DMS79 treated with DMSO at 0.1 percent for 48 hours (cell line): ENCODE measurements at places on chromosomes 4 and X.

- no peak for DNase-seq
Observed at GRCh38 chr4:108345862-108346817, 177.4 kb upstream of the LEF1 start.

DNA sequence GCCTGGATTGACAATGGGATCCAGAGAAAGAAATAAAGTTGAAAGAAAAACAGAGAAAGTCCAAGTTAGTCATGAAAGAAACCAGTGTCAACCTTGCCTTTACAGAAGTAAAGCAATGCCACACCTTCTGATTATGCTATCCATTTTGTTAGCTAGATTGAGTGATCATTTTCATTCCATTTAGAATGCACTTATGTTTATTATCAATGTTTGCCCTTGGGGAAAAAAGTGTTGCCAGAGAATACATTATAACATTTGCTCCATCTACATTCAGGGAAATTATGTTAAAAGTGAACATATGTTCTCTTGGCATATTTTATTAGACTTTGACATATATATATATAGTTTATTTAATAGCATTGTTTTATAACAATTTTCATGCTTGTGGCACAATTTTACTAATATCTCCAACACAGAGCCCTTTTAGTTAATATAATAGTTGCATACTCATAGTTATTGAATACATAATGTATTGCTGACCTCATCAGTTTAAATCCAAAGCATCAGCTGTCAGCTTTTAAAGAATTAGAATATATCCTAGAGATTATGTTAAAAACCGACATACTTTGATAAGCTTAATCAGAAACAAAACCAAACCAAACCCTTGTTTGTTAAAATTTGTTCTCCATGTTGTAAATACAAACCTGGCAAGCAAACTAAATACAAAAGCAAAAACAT, 134.2 kb downstream of the SORBS2 start:
- no peak for DNase-seq

DNA sequence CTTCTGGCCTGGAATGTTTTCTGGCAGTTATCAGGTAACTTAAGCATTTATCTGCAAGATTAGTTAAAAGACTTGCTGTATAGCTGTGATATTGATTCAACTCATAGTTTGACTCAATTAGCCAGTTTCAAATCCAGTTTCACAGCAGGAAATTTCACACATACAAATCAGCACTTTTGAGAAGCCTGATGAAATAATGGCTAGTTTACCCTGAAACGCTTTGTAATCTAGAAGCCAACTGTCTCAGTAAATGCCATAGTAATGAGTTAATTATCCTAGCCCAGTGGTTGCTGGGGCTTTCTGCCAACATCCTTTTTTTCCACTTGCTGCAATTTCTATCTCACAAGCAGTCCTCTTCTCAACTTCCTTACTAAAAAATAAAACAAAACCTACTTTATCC, 53.1 kb downstream of the ARHGEF38 start:
- DNase-seq: no peak

DNA sequence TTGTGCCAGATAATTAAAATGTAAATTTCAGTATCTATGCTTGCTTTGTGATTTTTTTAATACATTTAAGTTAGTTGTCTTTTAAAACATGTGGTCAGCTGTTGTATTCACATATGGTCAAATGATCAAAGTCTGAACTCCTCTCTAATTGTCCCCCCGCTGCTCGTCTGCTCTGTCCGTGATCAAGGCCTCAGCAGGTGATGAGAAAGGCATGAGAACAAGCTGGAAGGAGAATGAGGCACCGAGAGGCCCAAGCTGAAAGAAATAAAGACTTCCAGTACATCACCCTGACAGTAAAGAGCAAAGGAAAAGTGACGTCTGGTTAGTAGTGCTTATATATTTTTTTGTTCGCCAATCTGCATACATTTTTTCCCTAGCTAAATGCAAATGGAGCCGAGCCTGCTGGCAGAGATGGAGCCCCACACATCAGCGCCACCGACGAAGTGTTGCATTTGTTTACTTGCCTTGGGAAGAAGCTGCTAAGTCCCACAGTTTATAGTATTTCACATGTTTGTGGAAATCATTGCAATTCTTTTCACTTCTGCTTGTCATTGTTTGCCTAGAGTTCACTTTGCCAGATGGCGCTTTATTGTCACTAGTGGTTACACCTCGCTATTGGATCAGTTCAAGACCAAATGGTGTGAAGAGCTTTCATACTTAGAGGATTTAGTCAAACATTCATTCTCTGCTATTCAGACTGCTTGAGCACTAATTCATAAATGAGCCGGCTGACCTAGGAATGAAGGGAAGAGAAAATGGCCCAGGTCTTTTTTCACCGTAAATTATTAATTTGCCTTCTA, 181.5 kb downstream of the ZIC3 start:
- no peak for DNase-seq

GRCh38 chr4:180054291-180054690, 2188.9 kb upstream of the TENM3 start:
- no peak for DNase-seq

DNA sequence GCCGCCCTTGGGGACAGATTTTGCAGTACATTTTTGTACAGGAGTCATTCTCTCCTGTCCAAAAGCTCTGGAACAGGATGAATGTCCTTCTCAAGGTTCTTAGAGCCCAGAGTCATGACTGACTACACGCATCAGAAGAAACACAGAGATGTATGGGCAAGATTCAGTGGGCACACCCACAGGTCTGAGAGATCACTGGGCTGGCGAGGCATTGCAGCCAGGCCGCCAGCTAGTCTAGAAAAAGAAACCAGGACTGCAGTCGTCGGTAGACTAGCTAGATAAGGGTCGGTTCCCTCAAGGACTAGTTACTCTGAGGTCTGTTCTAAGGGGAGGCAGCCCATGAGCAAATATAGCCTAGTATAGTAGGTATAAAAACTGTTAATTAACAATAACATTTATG, 19.8 kb downstream of the GBA3 start:
- no peak for DNase-seq

GRCh38 chrX:39577206-39577984, 520.4 kb downstream of the BCOR start:
- peak; percentile 14 for DNase-seq

DNA sequence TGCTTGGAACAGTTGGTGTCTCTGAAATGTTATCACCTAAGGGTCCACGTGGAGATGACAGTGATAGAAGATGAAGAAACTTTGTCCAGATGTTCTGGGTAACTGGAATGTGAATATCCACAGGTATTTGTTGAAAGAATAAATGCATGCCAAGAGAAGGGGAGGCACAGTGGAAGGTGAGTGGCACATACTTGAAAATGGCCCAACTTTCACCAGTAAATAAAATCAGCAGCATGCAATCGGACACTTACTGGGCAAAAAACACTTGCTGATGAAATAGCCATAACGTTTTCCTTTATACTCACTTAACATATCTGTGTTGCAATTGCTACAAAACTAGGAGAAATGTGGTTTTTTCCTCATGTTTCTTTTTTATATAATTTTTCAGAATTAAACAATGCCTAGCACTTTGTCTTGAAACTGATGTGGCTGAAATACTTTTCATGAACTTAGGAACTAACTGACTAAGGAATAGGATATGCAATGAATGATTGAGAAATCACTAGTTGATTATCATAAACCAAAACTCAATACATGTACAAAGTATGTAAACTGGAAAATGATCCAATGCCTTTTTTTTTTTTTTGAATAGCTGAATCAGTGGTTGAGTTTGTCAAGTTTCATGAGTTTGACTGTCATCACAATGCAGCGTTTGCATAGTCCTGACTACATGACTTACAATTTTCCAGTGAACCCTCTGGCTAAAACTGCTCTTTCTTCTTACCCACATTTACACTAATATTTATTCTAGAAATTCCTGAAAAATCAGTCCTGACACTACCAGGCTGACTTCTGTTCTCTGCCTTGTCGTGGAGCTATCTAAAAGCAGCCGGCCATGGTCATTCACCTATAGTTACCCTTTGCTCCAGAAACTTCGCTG, 127.4 kb downstream of the CPE start:
- no peak for DNase-seq

GRCh38 chrX:123976706-123977316, 15.3 kb downstream of the STAG2 start:
- no peak for DNase-seq

DNA sequence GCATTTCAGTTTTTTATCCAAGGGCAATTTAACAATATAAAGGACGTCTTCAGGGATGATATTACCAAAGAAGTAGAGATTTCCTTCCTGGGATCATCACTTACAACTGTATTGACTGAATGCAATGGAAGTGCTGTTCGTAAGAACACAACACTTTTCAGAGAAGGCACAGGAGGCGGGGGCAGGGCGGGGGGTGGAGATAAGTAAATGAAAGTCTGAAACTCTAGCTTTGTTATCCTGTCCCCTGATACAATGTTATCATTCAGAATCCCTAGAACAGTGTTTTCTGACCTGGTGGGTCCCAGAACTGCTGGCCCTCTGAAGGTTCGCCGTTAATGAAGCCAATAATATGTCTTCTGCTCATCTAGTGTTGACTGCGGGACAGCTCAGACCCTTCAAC, 124.6 kb downstream of the NSUN7 start:
- DNase-seq: no peak

DNA sequence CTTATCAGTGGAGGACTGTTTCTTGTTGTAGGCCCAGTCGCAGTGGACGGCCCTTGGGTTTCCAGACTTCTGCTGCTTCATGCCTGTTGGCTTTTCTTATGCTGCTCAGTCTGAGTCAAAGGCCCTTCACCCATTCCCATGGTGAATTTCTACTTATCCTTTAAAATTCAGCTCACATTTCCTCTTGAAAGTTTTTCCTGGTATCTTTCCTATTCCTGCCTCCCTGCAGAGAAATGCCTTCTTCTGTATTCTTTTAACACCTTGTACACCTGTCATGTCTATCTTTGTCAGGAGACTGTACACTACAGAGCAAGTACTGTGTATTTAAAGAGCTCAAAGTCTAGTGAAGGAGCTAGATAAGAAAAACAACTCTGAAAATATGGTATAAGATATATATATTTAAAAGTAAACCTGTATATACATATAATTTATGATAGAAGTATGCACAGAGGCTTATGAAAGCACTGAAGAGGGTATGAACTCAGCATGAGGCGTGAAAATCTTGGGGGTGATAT, 22.0 kb downstream of the NPNT start:
- DNase-seq: no peak

GRCh38 chr4:87567191-87567590, 38.0 kb upstream of the SPARCL1 start:
- DNase-seq: no peak

- DNase-seq: no peak
Observed at GRCh38 chr4:20474119-20474518, 222.4 kb downstream of the SLIT2 start.

GRCh38 chr4:89998469-89999011, 103.9 kb downstream of the MMRN1 start:
- DNase-seq: no peak

- DNase-seq: no peak
Observed at GRCh38 chr4:6767748-6768538, 14.6 kb upstream of the KIAA0232 start.

- DNase-seq: no peak
Observed at GRCh38 chr4:85773372-85773771, 298.4 kb downstream of the ARHGAP24 start.
